ENCODE measurements at places on chromosomes 5 and 9.

DNA sequence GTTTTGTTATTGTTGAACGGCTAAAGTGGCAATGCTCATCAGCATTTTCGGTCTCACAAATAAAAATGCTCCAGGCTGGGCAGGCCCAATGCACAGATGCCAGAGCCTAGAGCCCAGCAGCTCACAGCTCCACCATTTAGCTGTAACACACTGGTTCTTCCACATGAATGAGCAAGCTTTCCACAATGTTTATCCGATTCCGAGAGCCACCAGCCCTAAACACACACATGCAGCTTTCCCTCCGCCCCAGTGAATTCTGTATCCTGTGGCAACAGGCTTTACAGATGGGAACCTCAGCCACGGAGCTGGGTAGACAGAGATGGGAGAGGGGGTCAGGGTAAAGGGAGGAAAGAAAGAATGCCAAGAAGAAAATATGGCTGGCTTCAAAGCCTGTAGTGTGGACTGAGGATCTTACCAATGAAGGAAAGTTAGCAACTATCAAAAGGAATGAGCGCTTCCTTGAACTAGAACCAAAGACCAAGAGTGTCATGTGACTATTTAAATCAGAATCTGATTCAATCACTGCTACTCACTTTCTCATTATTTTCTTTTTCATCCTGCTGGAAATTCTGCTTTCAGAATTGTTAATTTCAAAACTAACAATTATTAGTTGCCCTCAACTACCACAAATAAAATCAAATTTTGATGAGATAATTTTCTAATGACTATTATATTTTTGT lies 77.1 kb downstream of the MRPS27 start:
- DNase-seq = no peak

GRCh38 chr9:5895782-5896181 lies 5.1 kb downstream of the MLANA start:
- no peak for DNase-seq

DNA sequence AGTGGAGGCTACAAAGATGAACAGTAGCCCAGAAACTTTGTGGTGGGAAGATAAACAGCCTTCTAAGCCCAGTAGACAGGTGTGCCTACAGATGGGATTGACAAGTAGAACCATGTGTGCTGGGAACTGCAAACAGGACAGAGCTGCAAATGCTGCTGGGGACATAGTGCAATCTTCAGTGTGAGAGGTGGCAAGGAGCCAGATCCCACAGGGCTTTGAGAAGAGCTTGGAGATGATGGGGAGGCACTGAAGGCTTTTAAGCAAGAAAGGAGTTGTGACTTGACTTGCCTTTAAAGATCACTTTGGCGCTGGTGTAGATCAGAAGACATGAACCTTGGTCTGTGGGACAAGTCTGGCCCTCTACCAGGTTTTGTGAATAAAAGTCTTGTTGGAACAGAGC lies 675.2 kb downstream of the ACTL7B start:
- no peak for DNase-seq

GRCh38 chr9:120348951-120349429 lies 231.0 kb downstream of the CDK5RAP2 start:
- DNase-seq = peak; percentile 42

- DNase-seq = no peak
Measured at GRCh38 chr5:93076096-93076495, 504.9 kb downstream of the NR2F1-AS1 start.

- no peak for DNase-seq
Measured at GRCh38 chr5:126062398-126063221, 360.6 kb upstream of the GRAMD2B start.

- peak; percentile 5 for DNase-seq
Measured at GRCh38 chr5:96259151-96259772, 173.8 kb downstream of the PCSK1 start.

- no peak for DNase-seq
Measured at GRCh38 chr9:110337727-110338126, at the start of gene TXNDC8. Gene TXNDC8 (minus strand): TSS chr9:110337863.

- DNase-seq = no peak
Measured at GRCh38 chr9:20618361-20618802, 3.9 kb downstream of the MLLT3 start.

Measured in NAMALWA (cell line).